Subcutaneous adipose tissue (tissue), 4 donors: ENCODE measurements at places on chromosomes 2 and 18. TPM values are rescaled to one million over a fixed set of nuclear protein-coding genes. Genes with fewer than 3 reads are reported as not detected.

ABCG8 gene
- total RNA-seq = not detected

ASB18 gene
- total RNA-seq = not detected

MOB1A gene
- total RNA-seq = 104 TPM

PAIP2B gene
- 7.0 TPM for total RNA-seq

ST8SIA5 gene
- not detected for total RNA-seq

ZNF236 gene
- total RNA-seq = 13.9 TPM

CFAP65 gene
- total RNA-seq = not detected

C2orf80 gene
- not detected for total RNA-seq

C18orf54 gene
- 2.3 TPM for total RNA-seq

CCDC74A gene
- 4.0 TPM for total RNA-seq

FZD7 gene
- 8.6 TPM for total RNA-seq

DRC1 gene
- not detected for total RNA-seq

SP9 gene
- not detected for total RNA-seq

EN1 gene
- total RNA-seq = 2.4 TPM

GREB1L gene
- 10.0 TPM for total RNA-seq

GALR1 gene
- under 0.01 TPM for total RNA-seq

DNPEP gene
- total RNA-seq = 58.1 TPM

LIMS3 gene
- total RNA-seq = 2.4 TPM

TFCP2L1 gene
- total RNA-seq = 3.6 TPM

MATN3 gene
- 1.5 TPM for total RNA-seq
